BJ (cell line): ENCODE measurements at places on chromosomes 2 and 18. TPM values are rescaled to one million over a fixed set of nuclear protein-coding genes. Genes with fewer than 3 reads are reported as not detected.

- DNase-seq, result no peak
Measured at GRCh38 chr2:12116228-12116750, 369.9 kb downstream of the LPIN1 start.

The DSG4 gene
- polyA plus RNA-seq, result not detected in 2 replicates

DNA sequence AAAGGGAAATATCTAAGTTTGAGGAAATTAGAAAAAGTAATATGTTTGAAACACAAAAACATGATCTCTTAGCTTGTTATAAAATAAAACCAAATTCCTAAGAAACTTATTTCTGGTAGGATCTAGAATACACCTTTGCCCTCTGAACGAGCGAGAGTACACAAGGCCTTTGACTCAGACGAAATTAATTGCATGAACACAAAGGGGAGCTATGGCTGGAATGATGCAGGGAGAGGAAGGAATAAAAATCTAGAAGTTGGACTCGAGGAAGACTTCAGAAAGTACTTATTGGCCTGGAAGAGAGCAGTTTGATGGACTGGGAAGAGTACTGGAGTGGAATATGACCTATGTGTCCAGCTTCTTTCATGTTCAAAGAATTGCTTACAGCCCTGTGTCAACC, 927 bp upstream of the CRYGD start:
- no peak for DNase-seq

GRCh38 chr2:221203856-221204255, 368.2 kb downstream of the EPHA4 start:
- no peak for DNase-seq

GRCh38 chr18:26005950-26006349, 84.5 kb downstream of the SS18 start:
- no peak for DNase-seq

GRCh38 chr18:30376515-30376914, 666.0 kb downstream of the DSC3 start:
- DNase-seq, result no peak

The C2orf69 gene
- polyA plus RNA-seq, result 2.0 and 4.0 TPM in 2 replicates

The POTEI gene
- polyA plus RNA-seq, result not detected in 2 replicates

The TUBB6 gene
- 537 and 765 TPM in 2 replicates for polyA plus RNA-seq

DNA sequence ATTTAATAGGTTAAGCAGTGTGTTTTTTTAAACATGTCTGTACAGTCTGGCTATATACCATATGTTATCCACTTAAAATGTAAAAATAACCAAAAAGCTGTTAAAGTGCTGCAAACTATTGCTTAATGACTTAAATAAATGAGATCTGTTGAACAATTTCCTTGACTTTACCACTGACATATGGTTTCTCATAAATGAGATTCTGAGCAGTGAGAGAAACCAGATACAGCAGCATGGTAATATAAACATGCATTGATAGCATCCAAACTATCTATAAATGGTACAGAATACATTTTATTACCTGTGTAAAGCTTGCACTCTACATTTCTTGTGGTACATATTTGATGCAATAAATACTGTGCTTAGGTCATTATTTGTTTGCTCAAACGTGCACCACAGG, 36.3 kb upstream of the TTC21B start:
- no peak for DNase-seq

DNA sequence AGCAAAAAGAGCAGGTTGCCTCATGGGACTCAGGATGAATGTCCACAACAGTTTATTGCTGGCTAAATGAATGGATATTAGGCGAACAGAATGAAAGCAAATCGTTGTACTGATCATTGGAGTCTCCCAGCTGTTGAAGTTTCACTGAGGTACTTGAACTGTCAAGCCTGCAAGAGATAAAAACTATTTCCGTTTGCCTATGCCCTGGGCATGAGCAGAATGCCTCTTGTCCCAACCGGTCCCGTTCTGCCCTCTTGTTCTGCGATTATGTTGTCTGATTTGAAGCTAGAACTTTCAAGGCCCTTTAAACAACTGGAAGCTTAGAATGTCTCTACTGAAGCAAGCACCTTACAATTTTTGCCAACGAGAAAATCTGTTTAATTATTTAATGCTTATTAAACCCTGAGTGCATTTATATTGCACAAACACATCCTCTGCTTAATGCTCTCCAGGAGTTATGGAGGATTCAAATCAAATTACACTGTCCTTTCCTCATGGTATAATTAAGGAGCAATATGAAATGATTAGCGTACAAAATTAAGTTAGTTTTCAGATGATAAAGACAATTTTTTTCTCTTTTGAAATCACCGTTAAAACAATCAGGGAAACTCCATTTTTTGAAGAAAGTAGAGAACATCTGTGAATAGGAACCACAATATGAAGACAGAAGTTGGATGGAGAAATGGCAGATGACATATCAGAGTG, 17.7 kb downstream of the QPCT start:
- DNase-seq, result no peak

- DNase-seq, result no peak
Measured at GRCh38 chr2:85246348-85246747, 81.4 kb downstream of the TGOLN2 start.

DNA sequence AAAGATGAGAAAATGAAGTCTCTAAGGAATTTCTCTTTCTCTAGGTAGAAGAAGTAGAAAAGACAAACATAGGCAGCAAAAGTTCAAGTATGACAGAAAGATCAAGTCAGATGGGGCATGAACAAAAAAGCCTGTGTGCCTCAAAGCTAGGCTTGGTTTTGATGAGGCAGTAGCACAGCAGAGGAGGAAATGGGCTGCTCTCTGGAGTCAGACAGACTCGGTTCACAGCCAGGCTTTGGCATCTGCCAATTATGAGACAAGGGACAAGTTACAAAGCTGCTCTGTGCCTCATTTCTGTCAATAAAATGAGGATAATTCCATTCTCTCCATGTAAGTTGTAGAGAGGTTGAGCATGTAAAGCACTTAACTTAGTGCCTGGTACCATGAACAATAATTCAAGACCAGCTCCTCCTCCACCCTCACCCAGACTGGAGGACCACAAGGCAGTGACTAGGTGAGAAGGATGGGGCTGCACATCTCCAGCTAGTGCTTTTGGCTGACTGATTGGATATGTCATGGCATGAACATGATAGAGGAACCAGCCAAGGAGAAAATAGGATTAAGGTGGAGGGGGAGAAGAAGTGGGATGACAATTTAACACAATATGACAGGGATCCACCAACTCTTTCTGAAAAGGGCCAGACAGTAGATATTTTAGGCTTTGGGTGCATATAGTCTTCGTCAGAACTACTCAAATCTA, 84.6 kb downstream of the TMEM163 start:
- no peak for DNase-seq

DNA sequence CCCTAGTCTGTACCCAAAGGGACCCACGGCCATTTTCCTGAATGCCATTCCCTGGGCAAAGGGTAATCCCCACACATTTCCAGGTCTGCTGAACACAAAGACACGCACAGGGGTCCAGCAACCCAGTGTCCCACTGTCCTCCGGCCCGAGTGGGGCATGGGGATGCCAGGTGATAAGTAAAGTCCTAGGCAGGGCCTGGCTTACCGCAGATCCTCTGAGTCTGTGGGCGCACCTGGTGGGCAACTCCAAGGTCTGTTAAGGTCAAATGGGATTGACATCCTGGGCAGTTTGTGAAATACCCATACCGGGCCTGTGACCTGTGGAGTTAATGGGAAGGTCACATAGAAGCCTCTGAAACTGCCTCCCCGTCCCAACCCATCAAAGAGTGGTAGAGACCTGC, 116.1 kb downstream of the EIPR1 start:
- DNase-seq, result no peak
